Uterus (tissue), 4 donors: ENCODE measurements at places on chromosomes 1 and 21. TPM values are rescaled to one million over a fixed set of nuclear protein-coding genes. Genes with fewer than 3 reads are reported as not detected.

DNA sequence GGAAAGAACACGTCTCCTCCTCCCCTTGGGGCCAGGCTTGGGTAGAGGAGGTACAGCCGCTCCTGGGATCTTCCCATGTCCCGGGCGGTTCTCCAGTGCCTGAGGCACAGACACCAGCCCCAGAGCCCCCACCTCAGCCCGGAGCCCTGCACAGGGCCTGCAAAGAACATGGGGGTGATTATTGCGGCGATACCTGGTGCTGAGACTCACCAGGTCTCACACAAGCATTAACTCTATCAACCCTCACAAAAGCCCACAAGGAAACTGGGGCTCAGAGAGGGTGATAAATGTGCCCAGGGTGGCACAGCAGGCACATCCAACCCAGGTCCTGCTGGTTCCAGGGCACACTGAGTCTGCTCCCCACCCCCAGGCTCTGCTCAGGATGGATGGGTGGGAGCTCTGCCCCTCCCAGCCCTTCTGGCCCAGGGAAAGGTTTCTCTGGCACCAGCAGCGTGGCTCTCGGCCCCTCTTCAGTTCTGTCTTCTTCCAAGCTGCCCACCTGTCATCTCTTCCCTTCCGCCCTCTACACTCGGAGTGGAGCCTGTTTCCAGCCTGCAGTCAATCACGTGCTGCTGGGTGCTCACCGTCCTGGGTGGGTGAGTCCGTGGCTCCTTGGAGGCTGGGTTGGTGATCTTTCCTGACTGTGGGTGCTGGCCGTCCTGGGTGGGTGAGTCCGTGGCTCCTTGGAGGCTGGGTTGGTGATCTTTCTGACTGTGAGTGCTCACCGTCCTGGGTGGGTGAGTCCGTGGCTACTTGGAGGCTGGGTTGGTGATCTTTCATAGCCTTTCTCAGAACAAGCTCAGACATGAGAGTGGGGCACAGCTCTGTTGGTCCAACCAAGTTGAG lies 53.6 kb upstream of the AJAP1 start:
- DNase-seq = no peak

GRCh38 chr1:44757420-44757819 lies 17.8 kb downstream of the KIF2C start:
- no peak for DNase-seq

DNA sequence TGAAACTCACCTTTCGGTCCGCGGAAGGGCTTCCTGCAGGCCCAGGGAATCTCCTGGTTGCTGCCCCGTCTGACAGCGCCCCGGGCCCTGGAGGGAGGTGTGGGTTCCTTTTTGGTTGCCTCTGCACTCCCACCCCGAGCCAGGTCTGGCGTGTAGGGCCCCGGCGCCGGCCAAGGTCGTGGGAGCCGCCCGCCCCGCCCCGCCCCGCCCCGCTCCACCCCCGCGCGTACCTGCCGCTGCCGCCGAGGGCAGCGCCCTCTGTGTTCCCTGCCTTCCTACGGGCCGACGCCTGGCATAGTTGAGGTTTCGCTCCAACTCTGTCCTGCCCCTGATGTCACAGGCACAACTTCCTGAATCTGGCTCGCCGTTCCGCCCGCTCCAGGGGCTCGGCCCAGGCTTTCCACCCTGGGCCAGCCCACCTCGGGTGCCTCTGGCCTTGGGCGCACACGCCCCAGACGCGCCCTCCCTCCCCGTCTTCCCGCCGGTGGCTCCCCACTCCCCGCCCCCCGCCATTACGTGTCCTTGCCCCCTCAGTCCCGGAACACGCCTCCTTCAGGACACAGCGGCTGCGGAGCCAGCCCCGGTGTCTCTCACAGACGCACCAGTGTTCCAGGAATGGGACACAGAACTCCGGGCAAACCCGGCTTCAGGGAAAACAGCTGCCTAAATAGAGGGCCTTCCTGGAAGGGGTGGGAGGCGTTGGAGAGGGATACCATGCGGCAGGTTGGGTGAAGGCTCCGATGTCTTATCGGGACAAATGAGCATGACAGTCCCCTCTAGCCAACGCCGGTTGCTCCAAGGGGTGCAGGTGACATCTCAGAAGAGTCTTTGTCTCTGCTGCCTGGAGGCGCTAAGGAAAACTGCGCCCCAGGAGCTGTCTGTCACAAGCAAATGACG lies at the start of gene KIAA0040:
Gene KIAA0040 (minus strand): TSS at position 147 of the 897 bp plus-strand sequence. CDS start 31,763 bp downstream, outside the sequence.
- DNase-seq = peak; percentile 67

The ERO1B gene
- 55.8 TPM for total RNA-seq

DNA sequence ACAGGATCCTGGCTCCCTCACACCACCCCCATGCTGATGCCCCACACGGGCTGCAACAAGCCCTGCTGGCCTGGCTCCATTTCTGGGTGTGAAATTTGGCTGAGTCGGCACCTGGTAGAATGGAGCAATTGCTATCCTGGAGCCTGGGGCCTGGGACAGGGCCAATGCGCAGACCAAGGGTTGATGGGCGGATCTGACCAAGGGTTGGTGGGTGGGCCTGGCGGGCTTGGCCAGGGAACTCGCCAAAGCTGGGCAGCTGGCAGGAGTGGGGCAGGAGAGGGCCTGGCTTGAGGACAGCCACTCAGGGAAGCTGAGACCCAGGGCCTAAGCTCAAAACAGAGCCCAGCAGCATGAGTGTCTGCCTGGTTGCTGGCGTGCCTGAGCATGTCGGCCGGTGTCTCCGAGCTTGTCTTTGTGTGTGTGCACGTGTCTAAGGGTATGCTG lies 70.9 kb upstream of the POU3F1 start:
- no peak for DNase-seq

The HCRTR1 gene
- total RNA-seq = not detected

GRCh38 chr1:244952940-244953339 lies 88.6 kb upstream of the HNRNPU start:
- DNase-seq = no peak

The CFHR5 gene
- not detected for total RNA-seq

DNA sequence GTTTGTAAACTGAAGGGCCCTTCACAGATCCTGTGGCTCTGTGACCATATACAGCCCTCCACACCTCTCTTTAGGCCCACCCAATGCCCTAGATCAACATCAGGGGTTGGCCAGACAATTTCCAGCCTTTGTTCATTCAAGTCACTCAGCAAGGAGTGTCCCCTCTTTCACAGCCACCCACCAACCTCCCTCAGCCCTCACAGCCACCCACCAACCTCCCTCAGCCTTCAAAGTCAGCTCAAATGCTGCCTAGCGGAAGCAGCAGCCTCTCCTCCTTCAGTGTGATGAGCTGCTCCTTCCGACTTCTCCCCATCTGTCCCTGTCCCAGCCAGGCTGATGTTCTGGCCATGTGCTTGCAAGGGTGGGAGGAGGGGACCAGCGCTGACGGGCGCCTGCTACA lies 71.4 kb downstream of the DMRTB1 start:
- DNase-seq = no peak

- no peak for DNase-seq
Observed at GRCh38 chr1:173330149-173330951, 123.2 kb upstream of the TNFSF4 start.

DNA sequence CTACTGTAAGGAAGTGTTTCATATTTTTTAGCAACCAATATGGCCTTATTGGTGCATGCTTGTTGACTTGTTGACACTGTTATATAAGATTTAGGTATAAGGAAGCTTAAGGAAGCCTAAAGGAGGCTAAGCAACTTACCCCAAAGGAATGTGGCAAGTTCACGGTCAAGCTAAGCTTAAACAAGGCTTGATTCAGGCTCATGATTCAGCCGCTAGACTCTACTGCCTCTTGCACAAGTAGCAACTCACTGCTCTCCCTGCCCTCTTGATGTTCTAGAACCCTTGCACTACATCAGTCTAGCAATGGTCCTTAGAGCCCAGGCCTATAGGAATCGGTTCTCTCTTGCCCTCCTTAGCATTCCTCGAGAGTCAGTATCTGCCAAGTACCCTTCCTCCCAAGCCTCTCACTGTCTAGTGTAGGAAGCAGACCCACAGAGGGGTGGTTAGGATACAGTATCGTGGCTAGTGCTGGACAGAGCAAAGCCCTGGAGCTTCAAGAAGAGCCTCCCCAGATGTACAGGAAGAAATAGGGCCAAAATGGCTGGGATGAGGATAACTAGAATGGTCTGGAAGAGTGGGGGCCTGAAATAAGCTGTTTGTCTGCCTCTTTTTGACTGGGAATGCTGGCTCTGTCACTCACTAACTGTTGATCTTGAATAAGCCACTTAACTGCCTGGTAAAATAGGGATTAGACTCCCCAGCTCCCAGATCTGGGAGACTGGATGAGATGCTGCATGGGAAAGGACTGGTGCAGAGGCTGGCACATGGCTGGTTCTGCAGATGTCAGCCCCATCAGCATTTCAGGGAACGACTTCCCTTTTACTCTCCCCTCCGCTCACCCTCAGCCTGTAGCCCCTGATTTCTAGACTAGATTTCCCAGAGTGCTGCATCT lies 122.2 kb downstream of the NAV1 start:
- DNase-seq = no peak

DNA sequence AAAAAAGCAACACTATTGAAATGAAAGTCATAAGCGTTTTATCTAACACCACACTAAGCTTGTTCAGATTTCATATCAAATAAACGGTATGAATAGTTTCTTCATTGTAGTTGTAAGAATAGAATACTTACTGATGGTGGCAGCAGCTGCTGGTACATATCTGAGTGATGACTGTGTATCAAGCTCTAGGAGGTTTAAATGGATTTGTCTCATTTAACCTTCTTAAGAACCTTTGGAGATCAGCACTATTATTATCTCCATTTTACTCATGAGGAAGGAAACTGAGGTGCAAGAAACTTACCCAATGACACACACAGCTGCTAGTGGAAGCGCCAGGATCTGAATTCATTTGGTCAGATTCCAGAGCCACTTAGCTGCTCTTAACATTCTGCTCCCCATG lies 104.0 kb downstream of the EIF4G3 start:
- no peak for DNase-seq

The VCAM1 gene
- 8.2 TPM for total RNA-seq

- no peak for DNase-seq
Observed at GRCh38 chr1:53572065-53572814, 113.0 kb downstream of the DMRTB1 start.

The TSSK3 gene
- total RNA-seq = not detected

DNA sequence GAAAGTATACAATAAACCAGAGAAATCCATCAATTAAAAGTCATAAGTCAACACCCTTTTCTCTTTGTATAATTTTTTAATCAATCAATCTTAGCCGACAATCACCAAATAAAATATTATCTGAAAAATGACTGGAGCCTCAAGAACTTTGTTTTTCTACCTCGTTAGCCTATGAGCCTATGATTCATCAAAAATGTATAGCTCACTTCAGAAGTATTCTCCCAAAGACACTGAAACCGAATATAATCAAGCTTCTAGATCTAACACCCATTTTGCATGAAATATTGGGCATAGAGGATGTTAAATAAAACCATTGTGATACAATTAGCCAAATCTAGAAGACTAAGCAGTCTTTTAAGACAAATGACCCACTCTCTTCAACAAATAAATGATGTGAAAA lies 17.8 kb upstream of the RSBN1 start:
- no peak for DNase-seq

DNA sequence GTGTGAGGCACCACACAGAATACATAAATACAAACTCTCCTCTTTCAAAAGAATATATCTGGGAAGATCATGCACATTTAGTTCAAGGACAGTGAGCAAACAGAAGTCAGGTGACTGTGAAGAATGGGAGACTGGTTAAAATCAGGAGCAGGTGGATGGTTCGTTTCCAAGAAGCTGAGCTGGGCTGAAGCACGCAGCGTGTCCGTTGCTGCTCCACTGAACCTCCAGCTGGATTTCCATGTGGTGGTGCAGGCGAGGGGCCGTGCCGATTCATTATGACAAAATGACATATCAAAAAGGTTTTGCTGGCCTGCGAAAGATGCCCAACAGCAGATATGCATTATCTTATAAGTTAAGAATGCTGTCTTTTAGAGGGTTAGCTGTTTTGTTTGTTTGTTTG lies 66.0 kb downstream of the OLIG1 start:
- DNase-seq = no peak

DNA sequence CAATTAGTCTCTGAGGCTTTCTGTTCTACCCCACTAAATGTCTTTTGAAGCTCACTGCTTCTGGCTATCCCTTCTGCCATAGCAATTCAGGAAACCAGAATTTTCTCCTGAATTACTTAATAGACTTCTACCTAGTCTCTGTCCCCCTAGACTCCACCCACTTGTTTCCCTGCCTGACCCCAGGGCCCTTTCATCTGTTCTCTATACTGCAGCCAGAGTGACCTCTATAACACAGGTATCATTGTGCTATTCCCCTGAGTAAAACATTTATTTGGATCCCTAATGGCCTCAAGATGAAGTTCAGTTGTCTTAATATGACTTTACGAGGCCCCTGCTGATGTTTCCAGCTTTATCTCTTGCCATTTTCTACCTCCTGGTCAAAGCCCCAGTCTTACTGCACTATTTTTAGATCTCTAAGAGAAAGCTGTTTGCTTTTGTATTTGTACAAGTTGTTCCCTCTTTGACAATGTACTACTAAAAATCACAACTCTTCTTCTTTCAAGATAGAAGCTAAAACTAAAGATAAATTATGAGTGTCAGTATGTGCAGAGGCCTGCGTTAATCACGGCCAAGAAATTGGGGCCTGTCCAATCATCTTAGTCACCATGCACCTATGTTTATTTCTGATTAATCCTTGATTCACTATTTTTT lies 54.5 kb downstream of the ATP1B1 start:
- peak; percentile 63 for DNase-seq

DNA sequence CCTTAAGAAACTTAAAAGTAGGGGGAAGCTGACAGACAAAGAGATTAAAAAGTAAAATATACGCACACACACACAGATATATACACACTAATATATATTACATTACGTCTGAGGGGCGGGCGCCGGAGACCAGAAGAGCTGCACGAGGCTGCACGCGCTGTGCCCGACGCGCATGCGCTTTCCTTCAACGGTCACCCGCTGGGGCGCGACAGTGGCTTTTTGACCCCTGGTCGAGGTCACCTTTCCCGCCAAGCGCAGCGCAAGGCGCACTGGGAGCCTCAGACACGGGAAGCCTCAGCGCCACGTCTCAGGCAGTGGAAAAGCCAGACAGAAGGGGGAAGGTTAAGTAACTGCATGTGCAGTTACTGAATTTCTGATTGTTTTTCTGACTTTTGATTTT lies at the start of gene HORMAD1:
Gene HORMAD1 (minus strand): TSS at position 193 of the 400 bp plus-strand sequence. CDS start 1,390 bp downstream, outside the sequence.
- DNase-seq = no peak

DNA sequence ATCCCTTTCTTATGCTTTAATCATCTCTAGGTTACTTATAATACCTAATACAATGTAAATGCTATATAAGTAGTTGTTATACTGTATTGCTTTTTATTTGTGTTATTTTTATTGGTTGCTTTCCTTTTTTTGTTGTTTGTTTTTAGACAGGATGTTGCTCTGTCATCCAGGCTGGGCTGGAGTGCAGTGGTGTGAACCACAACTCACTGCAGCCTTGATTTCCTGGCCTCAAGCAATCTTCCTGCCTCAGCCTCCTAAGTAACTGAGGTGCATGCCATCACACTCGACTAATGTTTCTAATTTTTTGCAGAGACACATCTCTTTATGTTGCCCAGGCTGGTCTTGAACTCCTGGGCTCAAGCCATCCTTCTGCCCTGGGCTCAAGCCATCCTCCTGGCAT lies 26.9 kb downstream of the KRTAP19-8 start:
- no peak for DNase-seq

- DNase-seq = no peak
Observed at GRCh38 chr1:8218351-8219092, 99.4 kb upstream of the SLC45A1 start.
